ENCODE measurements at places on chromosomes 3 and 15.
A peak's percentile ranks its signal among the peaks of the same experiment; 100 is the strongest.

- peak; percentile 94 for DNase-seq
Measured at GRCh38 chr3:9340472-9340902, 22.4 kb upstream of the THUMPD3 start.

- no peak for DNase-seq
Measured at GRCh38 chr15:91400481-91400880, 300.4 kb downstream of the SV2B start.

DNA sequence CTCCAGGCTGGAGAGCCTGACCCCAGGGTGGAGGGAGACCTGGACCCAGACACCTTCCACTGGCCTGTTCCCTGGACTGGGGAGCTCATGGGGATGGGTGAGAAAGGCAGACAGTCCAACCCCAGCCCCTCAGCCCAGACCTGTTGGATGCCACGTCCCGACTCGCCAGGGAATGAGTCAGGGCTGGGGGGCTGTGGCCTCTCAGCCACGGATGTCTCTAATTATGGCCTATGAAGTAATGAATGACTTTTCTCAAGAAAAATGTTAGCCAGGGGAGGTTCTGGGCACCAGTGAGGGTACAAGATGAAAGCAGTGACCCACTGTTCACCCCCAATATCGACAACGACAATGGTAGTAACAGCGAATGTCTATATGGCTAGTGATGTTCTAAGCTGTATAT is 107.0 kb upstream of the RPL32 start:
- DNase-seq: no peak

DNA sequence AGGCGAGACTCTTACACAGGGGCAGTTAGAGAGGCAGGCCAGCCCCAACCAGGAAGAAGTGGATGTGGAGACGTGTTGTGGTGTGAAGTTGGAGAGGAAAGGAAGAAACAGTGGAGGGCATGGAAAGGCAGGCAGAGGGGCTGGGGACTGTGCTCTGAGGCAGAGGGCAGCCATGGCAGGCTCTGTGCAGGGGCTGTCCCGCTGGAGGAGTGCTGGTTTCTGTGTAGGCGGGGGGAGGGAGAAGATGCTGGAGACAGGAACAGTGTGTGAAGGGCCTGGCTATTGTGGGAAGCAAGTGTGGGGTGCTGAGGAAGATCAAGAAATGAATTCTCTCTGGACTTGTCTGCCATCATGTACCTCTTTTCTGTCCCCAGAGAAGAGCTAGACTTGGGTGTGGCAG is 21.0 kb downstream of the SNAPC5 start:
- DNase-seq: no peak

Data from renal cortical epithelial cell (primary cell).